ENCODE measurements at places on chromosomes 6 and 20.

GRCh38 chr6:49327005-49327404 is 136.0 kb downstream of the MMUT start:
- DNase-seq: no peak

DNA sequence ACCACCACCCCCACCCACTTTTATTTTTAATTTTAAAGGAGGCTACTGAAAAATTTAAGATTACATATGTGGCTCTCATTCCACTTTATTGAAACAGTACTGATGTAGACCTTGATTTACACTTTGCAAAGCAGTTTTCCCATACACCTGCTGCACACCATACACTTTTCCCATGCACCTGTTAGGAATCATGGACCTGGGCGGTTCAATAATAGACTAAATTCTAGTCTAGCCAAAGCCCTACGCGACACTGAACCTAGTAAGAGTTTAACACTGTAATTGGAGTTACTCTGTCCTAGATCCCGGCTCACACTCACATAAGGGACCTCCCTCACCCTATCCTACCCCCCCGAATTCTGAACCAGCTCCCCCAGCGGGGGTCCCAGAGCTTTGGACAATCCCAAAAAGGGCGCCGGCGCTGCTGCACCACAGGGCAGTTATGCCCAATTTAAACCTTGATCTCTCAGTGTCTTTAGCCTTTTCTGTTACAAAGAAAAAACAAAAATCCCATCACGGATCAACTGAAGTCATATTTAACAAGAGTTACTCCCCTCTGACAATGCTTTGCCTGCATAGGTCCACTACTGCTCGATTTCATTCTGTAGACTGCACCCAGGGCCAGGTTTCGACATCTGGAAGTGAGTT is 2.4 kb upstream of the GCLC start:
- DNase-seq: no peak

DNA sequence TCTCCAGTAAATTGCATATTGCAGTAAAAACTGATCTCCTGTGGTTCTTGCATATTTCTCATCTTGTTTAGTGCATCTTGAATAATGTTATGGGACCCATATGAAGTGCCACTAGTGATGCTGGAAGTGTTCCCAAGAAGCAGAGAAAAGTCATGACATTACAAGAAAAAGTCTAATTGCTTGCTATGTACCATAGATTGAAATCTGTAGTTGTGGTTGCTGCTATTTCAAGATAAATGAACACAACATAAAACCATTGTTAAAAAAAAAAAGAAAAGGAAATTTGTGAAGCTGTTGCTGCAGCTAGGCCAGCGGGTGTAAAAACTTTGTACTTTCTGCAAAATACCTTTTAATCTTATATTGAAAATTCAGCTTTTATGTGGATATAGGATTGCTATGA is 304.5 kb downstream of the PHF3 start:
- DNase-seq: no peak

- no peak for DNase-seq
Observed at GRCh38 chr6:53922539-53922981, 127.8 kb downstream of the LRRC1 start.

GRCh38 chr6:22173311-22173710 is 123.5 kb downstream of the PRL start:
- DNase-seq: no peak

DNA sequence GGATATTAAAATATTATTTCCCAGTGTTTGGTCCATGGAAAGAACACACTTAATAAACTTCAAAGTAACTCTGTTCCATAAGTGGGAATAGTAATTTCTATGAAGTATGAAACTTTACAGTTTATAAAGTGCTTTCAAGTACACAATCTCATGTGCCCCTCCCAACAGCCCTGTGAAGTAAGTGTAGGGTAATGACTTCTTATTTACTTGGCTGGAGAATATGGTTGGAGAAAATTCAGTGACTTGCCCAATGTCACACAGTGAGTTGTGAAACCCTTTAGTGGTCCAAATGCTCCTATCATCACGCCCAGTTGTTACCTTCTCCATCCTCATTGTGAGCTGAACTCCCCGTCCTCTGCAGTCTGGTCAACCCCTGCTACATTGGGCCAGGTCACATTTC is 141.2 kb downstream of the PDE7B start:
- no peak for DNase-seq

GRCh38 chr20:53579266-53579580 is 14.4 kb downstream of the ZNF217 start:
- no peak for DNase-seq

DNA sequence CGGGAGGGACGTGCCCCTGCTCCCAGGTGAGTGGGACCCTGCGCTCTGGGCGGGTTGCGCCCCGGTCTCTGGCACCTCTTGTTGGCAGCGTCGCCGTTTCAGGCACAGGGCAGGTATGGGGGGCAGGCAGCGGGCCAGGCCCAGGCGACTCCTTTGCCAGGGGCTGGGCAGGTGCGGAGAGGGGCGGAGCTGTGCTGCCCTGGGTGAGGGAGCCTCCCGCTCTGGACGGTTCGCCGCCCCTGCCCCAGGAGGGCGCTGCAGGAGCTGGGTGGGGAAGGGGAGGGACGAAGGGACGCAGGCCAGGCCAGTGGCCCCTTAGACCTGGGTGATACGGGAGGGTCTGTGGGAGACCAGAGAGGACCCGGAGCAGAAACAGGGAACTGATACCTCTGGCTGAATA is 663.9 kb upstream of the DEFB115 start:
- DNase-seq: no peak

- no peak for DNase-seq
Observed at GRCh38 chr6:87698547-87699006, 3.5 kb downstream of the AKIRIN2 start.

GRCh38 chr6:44020148-44020547 is 107.1 kb downstream of the MRPL14 start:
- DNase-seq: no peak

GRCh38 chr6:161233986-161234661 is 39.7 kb downstream of the AGPAT4 start:
- no peak for DNase-seq

DNA sequence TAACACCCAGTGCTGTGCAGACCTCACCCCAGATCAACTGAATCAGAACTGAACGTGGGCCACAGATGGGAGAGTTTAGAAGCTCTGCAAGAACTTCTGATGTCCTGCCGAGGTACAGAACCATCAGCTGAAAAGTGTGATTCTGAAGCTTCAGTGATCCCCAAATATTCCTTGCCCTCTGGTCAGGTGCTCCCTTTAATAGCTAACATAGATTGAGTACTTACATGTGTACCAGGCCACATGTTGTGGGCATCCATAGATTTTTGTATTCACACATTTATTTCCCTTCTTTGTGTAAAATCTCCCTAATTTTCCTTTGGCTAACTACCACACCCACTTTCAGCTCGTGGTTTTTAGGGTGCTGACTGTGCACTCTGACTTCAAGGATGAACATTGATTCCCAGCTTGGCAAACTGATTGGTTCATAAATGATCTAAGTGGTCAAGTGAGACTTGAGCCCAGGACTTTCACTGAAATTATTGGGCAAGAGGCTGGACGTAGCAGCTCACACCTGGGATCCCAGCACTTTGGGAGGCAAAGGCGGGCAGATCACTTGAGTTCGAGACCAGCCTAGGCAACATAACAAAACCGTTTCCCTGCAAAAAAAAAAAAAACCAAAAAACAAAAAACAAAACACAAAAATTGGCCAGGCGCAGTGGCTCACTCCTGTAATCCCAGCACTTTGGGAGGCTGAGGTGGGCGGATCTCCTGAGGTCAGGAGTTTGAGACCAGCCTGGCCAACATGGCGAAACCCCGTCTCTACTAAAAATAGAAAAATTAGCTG is 162.2 kb downstream of the BCAS1 start:
- no peak for DNase-seq

- DNase-seq: no peak
Observed at GRCh38 chr6:107340881-107341280, 118.5 kb downstream of the PDSS2 start.

DNA sequence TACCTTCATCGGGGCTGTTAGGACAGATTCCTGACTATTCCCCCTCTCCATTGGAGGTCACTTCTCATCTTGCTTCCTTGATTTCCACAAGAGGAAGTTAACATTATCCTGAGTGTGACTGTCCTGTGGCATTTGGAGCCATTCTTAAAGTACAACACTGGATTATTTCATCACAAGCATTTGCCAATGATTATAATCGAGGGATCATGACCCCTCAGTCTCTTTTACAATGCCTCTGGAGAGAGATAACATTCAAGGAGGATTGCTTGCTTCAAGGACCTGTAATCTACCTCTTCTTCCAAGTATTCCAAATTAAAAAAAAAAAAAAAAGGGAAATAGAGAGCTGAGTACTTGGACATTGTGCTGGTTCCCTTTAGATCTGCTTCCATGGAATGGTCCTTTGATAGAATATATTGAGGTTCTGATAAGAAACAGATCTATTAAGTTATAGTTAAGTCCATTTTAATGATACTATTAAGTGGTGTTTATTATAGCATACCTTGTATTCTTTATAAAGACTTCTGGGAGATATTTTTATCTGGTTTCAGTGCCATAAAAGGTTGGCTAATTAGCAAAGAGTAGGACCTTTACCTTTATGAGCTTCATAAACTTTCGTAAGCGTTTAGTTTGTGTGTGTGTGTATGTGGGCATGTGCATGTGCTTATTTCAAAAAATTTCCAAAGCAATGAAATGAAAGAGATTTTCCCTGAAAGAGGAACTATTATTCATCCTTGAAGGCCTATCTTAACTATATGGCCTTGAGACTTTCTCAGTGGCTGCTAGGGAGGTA is 469.1 kb downstream of the DHX35 start:
- DNase-seq: no peak

DNA sequence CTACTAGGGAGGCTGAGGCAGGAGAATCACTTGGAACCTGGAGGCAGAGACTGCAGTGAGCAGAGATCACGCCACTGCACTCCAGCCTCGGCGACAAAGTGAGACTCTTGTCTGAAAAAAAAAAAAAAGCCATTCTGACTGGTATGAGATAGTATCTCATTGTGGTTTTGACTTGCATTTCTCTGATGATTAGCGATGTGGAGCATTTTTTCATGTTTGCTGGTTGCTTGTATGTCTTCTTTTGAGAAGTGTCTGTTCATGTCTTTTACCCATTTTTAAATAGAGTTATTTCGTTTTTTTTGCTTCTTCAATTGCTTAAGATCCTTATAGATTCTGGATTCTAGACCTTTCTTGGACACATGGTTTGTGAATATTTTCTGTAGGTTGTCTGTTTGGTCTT is 103.5 kb upstream of the SIM1 start:
- no peak for DNase-seq
